Mesothelial cell of epicardium (in vitro differentiated cells): ENCODE measurements at places on chromosomes 2 and 18. TPM values are rescaled to one million over a fixed set of nuclear protein-coding genes. Genes with fewer than 3 reads are reported as not detected.

- H3K4me3 ChIP-seq: no peak overlapping the region
- peaks cover 2% of the 10 kb centered on the region for H3K27me3 ChIP-seq
- no peak overlapping the region for H3K27ac ChIP-seq
- no peaks in the 10 kb centered on the region for H3K36me3 ChIP-seq
- DNase-seq: no peak
Observed at GRCh38 chr2:22110244-22110651, 986.5 kb downstream of the TDRD15 start.

Gene PGAP1
- 55.0 to 56.9 TPM (median 55.6 TPM) in 3 replicates for total RNA-seq

Gene MALL
- 4.8 to 5.4 TPM (median 4.9 TPM) in 3 replicates for total RNA-seq

Gene GLI2
- total RNA-seq: 65.3 to 67.0 TPM (median 65.6 TPM) in 3 replicates

DNA sequence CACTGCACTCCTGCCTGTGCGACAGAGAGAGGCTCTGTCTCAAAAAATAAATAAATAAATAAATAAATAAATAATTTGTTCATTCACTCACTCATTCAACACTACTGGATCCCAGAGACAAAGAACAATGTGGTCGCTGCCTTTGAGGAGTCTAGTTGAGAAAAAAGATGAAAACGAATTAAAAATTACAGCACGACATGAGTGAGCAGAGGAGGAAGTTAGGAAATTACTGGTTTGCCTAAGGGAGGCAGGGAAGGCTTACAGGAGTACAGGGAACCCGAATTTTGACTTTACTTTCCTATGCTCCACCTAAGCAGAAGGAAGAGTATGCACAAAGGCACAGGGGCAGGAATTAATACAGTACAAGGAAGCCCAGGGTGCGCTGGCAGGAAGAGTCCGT is 4.2 kb upstream of the KCMF1 start:
- peaks cover 31% of the 10 kb centered on the region for H3K36me3 ChIP-seq
- no peak for DNase-seq
- no peak overlapping the region for H3K4me3 ChIP-seq
- H3K27ac ChIP-seq: no peak overlapping the region

Gene SERPINB11
- total RNA-seq: not detected in 3 replicates

GRCh38 chr2:198385856-198386255 is 581.5 kb downstream of the PLCL1 start:
- no peak overlapping the region for H3K4me3 ChIP-seq
- H3K27me3 ChIP-seq: peaks cover 24% of the 10 kb centered on the region
- no peaks in the 10 kb centered on the region for H3K4me1 ChIP-seq
- DNase-seq: no peak

- no peak overlapping the region for H3K27ac ChIP-seq
- no peaks in the 10 kb centered on the region for H3K27me3 ChIP-seq
- peaks cover 23% of the 10 kb centered on the region for H3K4me1 ChIP-seq
- H3K4me3 ChIP-seq: no peak overlapping the region
- no peaks in the 10 kb centered on the region for H3K36me3 ChIP-seq
- DNase-seq: no peak
Observed at GRCh38 chr2:7724336-7724735, 807.1 kb downstream of the RNF144A start.

GRCh38 chr2:127193967-127194280 is 26.2 kb downstream of the CYP27C1 start:
- no peak overlapping the region for H3K4me3 ChIP-seq
- peaks cover 2% of the 10 kb centered on the region for H3K4me1 ChIP-seq
- no peaks in the 10 kb centered on the region for H3K27me3 ChIP-seq
- H3K36me3 ChIP-seq: peaks cover 16% of the 10 kb centered on the region

Gene POTEI
- total RNA-seq: 7.0 to 7.3 TPM (median 7.1 TPM) in 3 replicates

Gene DSG4
- 0.07 to 0.09 TPM (median 0.09 TPM) in 3 replicates for total RNA-seq

- no peak overlapping the region for H3K4me3 ChIP-seq
- H3K27ac ChIP-seq: no peak overlapping the region
- H3K27me3 ChIP-seq: no peaks in the 10 kb centered on the region
- DNase-seq: no peak
- no peaks in the 10 kb centered on the region for H3K4me1 ChIP-seq
Observed at GRCh38 chr2:141911485-141912066, 219.2 kb downstream of the LRP1B start.

- H3K27me3 ChIP-seq: no peaks in the 10 kb centered on the region
- peaks cover 5% of the 10 kb centered on the region for H3K36me3 ChIP-seq
- no peak for DNase-seq
- H3K4me3 ChIP-seq: no peak overlapping the region
- H3K27ac ChIP-seq: no peak overlapping the region
Observed at GRCh38 chr2:3212984-3213383, 164.6 kb downstream of the EIPR1 start.
